ENCODE measurements at places on chromosomes 2 and 18. TPM values are rescaled to one million over a fixed set of nuclear protein-coding genes. Genes with fewer than 3 reads are reported as not detected.

CENPA gene
- 63.6 TPM for total RNA-seq

FBXO48 gene
- 8.5 TPM for total RNA-seq

RESP18 gene
- not detected for total RNA-seq

CABYR gene
- not detected for total RNA-seq

XDH gene
- not detected for total RNA-seq

RMDN2 gene
- total RNA-seq: 3.1 TPM

ST6GAL2 gene
- not detected for total RNA-seq

CYS1 gene
- total RNA-seq: 0.17 TPM

SLC9A2 gene
- total RNA-seq: not detected

MRO gene
- 0.46 TPM for total RNA-seq

DLX1 gene
- total RNA-seq: not detected

CPS1 gene
- 0.20 TPM for total RNA-seq

PAX8 gene
- 3.6 TPM for total RNA-seq

CNDP1 gene
- not detected for total RNA-seq

DOK6 gene
- total RNA-seq: not detected

MOGAT1 gene
- total RNA-seq: not detected

CYTIP gene
- 64.0 TPM for total RNA-seq

FHL2 gene
- total RNA-seq: not detected

TEX44 gene
- total RNA-seq: not detected

NPAS2 gene
- not detected for total RNA-seq

PJVK gene
- total RNA-seq: 9.2 TPM

IL1R2 gene
- total RNA-seq: not detected

CEBPZ gene
- 55.1 TPM for total RNA-seq

SCN9A gene
- not detected for total RNA-seq

PPIL3 gene
- 76.4 TPM for total RNA-seq

SMYD5 gene
- 33.2 TPM for total RNA-seq

CIB4 gene
- total RNA-seq: not detected

CRYGD gene
- total RNA-seq: not detected

ITGA6 gene
- 0.24 TPM for total RNA-seq

SIGLEC15 gene
- total RNA-seq: not detected

FEV gene
- total RNA-seq: not detected

INO80D gene
- total RNA-seq: 21.4 TPM

DSEL gene
- total RNA-seq: not detected

UGT1A1 gene
- total RNA-seq: not detected
